ENCODE measurements at places on chromosomes 5 and 9.

DNA sequence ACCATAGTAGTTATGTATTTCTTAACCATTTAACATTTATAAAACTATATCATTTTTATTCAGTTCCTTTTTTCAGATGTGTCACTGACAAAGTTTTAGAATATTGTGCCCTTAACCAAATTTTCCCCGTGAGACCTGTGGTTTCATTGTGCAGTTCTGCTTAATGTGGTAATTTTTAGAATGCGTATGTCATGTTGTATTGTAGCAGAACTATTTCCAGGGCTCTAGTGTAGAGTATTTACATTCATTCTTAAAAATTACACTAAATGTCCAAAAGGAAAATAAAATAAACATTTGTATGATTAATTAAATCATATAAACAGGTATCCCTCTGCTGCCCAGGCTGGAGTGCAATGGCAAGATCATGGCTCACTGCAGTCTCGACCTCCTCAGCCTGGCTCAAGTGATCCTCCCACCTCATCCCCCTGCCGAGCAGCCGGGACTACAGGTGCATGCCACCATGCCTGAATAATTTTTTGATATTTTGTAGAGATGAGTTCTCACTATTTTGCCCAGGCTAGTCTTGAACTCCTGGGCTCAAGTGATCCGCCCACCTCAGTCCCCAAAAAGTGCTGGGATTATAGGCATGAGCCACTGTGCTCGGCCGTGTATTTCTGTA, 15.4 kb downstream of the SERINC5 start:
- DNase-seq: no peak

GRCh38 chr9:3398232-3398648, 127.6 kb downstream of the RFX3 start:
- no peak for DNase-seq

DNA sequence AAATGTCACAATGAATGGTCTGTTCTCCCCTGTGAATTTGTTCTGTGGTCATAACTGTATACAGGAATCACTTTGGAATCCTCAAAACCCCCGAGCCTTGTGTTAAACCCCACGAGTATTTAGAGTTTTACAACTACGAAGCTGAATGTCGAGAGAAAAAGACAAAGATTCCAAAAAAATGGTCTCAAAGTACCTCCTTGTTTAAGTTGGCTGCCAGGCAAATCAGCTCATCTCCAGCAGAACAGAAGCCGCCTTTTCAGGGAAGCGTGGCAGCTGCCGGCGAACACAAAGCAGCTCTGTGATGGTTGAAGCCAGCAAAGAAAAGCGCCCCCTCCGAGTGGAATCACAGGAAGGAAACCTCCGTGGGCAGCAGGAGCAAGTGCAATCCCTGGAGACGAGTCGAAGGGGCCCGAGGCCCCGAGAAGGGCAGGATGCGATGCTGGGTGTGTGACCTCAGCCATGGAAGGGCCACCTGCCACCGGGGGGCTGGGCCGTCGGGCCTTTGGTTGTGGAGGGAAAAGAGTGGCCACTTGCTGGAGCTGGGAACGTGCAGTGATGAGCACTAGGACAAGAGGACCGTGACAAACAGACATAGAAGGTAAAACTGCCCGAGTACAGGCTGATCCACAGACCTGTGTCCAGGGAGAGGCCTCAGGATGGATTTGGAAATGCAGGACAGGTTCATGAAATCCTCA, 706.4 kb downstream of the SEMA5A start:
- DNase-seq: no peak

GRCh38 chr9:134356496-134357470, 30.5 kb downstream of the RXRA start:
- no peak for DNase-seq

GRCh38 chr5:83244516-83244915, 167.2 kb downstream of the XRCC4 start:
- no peak for DNase-seq

DNA sequence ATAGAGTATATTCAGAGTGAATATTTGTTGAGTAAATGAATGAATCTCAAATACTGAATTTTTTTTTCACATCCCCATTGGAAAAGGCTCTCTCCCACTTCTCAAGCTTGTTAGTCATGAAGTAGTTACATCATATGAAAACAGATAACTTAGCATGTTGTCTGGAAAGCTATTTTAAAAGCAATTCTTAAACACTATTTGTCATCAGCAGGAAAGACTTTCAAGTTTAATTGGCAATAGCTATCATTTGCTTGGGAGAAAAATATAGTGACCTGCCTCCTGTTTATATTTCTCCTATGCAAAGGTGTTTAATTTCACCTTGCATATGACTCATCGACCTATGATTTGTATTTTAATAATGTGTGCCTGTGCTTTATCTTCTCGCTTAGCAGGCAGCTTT, 499.8 kb upstream of the GRIA1 start:
- DNase-seq: no peak

DNA sequence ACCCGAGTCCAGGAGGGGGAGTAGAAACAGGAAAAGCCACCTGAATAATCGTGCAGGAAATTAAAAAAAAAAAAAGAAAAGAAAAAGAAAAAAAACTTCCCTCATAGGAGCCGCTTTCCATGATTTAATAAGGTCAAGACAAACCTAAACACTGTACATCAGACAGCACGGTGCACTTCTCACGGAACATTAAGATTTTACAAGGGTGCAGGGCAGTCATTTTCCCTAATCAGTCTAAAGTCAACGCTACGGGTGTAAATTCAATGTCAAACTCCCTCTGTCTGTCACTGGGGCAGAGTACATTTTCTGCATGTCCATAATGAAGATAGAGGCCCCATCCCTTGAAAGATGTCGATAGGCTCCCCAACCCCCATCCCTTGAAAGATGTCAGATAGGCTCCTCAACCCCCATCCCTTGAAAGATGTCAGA, 139.7 kb downstream of the TSSK1B start:
- DNase-seq: no peak

GRCh38 chr5:89060768-89061167, 177.8 kb upstream of the MEF2C start:
- DNase-seq: no peak

DNA sequence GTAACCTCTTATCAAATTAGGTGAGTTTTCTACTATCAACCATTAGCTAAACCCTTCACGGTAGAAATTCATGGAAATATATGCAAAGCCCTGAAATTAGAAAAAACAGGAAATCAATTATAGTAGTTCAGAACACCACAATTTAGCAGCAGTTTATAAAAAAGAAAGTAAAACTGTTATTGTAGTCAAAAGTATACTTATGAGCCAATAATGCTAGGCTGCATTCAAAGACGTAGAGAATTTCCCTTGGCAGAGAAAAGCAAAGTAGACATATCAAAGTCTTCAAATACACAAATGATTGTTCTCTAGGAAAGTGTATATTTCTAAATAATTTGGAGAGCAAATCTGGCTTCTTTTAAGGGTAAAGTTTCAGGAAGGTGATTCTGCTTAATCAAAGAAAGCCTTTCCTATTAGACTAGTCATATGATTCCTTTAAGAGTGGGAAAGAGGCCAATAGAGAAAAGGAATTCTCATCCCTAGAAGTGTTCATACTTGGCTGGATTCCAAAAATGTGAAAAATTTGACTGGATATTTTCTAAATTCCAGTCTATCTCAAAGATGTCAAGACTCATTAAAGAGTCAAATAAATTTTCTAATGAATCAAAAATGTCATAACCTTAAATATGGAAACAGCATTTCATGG, 185.5 kb downstream of the SMC2 start:
- no peak for DNase-seq

DNA sequence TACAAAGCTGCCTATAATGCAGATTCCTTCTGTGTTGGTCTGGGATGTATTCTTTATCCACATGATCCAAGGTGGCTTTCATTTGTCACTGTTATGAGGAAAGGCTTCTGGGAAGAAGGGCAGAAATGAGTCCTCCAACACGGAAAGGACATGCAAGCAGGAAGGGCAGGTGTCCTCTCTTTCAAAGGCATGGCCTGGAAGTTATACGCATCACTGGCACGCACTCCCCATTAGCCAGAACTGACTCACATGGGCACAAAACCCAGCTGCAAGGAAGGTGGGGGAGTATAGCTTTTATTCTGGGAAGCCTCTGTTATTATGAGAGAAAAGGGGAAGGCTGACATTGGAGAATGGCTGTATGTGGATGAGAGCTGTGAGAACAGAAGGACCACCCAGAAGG, 141.3 kb upstream of the ZNF618 start:
- no peak for DNase-seq

- DNase-seq: no peak
Observed at GRCh38 chr9:13716601-13717321, 437.3 kb upstream of the MPDZ start.

DNA sequence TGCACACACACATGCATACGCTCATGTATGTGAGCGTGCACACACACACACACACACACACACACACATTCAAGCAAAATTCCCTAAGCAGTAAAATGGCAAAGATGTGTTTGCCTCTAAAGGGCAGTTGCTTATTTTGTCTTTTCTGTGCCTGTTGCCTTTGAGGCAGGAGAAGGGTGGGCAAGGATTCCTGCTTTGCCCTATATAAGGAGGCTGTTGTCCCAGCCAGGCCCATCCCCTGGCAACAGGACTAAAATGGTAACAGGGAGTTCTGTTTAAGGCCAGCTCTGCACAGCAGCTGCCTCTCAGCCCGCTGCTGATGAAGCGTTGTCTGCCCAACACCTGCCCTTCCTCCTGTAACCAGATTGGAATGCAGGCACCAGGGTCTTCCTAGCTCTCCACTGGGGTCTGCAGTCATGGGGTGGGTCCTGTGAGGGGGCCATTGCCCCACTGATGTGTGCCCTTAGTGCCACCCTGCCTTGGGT, 64.4 kb downstream of the PPARGC1B start:
- DNase-seq: no peak

DNA sequence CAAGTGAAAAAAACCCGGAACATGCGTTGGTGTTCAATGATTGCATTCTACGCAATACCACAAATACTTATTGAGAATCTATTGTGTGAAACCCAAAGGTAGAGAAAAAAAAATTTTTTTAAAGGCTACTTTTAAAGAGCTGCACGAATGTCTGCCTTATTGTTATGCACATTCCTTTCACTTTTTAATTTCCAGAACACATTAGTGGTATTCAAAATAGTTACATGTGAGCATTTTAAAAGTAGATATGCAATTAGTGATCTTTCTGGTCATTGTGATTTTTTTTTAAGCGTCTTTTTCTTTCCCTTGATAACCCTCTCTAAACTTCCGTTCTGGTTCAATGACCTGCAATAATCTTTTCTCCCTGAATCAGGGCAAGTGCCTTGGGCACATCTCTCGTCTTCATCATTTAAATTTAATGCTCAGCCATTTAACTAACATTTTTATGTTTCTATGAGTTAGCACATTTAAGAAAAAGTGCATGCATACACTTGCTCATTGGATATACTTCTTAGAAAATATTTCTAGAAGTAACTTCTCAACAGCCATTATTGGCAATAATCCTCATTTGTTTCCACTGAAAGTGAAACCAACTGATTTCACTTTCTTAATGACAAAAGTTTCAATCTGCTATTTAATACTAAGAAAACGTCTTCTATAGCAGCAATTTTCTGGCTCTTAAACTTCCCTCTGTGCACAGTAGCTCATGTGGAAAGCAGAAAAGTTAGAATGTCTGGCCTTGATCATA, 80.3 kb downstream of the CDH6 start:
- no peak for DNase-seq

- DNase-seq: no peak
Observed at GRCh38 chr5:127235136-127235535, 55.5 kb upstream of the MEGF10 start.

DNA sequence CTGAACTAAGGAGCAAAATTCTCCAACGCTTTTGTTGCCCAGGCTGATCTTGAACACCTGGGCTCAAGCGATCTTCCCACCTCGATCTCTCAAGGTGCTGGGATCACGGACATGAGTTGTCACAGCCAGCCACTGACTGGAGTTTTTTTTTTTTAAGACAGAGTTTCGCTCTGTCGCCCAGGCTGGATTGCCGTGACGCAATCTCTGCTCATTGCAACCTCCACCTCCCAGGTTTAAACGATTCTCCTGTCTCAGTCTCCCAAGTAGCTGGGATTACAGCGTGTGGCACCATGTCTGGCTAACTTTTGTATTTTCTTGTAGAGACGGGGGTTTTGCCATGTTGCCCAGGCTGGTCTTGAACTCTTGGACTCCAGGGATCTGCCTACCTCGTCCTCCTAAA, 58.2 kb downstream of the EHMT1 start:
- DNase-seq: no peak

DNA sequence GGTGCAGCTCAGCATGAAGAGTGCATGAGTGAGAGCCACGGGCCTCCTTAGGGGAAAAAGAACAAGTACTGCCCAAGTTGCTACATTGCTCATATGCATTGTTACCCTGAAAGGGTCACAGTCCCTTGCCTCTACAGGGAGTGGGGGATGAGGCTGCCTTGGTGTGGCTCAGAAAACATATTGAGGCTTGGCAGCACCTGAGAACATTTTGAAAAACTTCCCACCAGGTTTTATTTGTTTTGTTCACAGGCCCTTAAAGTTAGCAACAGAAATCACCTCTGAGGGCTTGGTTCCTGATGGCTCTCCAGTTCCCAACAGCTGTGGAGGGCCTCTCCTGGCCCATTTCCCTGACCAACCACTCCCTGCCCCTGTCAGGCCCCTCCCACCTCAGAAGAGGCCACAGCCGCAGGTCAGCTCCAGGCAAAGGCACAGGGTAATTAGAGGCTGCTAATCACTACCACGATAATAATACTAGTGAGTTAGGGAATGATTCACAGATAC, 90.7 kb upstream of the ADRA1B start:
- no peak for DNase-seq

DNA sequence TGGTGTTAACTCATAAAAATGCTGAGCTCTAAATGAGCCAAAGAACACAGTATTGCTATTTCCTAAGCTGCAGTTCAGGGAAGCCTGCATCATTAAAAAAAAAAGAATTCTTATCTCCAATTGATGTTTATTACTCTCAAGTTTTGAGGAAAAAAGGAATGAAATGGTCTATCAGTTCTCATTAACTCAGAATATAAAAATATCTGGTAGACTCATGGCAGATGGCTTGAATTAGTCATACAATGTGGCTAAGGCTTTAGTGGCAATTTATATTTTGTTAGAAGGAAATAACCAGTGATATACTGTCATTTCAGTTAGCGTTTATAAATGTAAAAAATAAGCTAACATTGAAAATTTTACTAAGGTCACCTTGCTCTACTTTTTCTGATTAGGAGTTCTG, 1403.4 kb upstream of the C9orf72 start:
- DNase-seq: no peak

- peak; percentile 26 for DNase-seq
Observed at GRCh38 chr9:89022001-89022759, 30.9 kb downstream of the S1PR3 start.

DNA sequence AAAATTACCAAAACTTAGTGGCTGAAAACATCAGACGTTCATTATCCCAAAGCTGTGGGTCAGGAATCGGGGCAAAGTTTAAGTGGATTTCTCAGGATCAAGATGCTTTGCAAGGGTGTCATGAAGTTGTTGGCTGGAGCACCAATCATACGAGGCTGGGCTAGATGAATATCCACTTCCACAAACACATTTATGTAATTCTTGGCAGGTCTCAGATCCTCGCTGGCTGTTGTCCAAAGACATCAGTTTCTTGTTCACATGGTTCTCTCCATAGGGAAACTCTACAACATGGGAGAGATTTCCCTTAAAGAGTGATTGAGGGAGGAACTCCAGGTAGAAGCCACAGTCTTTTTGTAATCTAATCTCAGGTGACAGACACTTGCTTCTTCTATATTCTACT, 20.2 kb upstream of the CCDC192 start:
- no peak for DNase-seq
